ENCODE measurements at places on chromosomes 5 and 9.
A peak's percentile ranks its signal among the peaks of the same experiment; 100 is the strongest.

DNA sequence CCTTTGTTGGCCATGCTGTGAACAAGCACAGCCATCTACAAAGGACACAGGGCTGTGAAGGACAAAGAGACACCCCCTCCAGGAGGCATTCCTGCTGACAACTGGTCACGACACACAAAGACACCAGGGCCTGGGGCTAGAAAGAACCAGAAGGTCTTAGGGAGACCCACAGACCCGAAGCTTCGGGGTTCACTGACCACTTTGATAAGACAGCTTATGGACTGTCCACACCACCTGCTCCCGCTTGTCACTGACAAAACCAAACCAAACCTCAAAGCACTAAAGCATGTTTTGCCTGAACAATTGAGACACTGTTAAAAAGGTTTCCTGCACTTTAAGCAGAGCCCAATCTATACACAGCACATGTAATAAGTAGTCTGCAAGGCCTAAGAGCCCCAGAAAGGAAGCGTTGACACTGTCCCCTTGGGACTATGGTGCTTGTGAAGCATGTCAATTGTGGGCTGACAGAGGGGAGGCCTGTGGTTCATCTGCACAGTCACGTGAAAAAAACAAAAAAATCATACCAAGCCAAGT, 185.0 kb downstream of the GAPVD1 start:
- no peak for DNase-seq

GRCh38 chr5:6177926-6178325, 200.4 kb downstream of the MED10 start:
- no peak for DNase-seq

DNA sequence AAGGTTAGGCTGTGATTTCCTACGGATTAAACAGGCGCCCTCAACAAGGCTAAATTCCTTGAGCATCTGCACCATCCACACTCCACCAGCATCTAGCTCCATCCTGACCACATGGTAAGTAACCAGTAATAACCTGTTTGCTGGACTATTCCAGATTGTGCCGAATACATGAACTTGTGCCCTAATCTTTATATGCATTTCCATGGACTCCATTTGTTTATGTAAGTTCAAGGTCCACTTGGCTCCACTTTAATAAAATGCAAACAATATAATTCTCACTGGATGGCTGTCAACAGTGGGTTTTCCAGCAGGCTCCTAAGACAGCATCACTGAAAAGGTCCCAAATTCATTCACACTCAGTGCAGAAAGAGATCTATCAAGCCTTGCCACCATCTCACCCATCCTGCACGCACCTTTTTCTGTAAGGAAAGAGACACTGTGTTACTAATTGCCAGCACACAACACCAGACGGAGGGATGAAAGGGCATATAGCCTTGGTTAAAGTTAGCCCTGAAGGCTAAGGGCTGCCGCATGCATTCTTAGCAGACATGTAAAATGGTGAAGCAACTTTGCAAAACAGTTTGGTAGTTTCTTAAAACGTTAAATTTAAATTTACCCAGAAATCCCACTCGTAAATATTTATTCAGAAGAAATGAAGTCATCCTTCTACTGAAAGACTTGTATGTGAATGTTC, 88.7 kb downstream of the GLIS3 start:
- no peak for DNase-seq

DNA sequence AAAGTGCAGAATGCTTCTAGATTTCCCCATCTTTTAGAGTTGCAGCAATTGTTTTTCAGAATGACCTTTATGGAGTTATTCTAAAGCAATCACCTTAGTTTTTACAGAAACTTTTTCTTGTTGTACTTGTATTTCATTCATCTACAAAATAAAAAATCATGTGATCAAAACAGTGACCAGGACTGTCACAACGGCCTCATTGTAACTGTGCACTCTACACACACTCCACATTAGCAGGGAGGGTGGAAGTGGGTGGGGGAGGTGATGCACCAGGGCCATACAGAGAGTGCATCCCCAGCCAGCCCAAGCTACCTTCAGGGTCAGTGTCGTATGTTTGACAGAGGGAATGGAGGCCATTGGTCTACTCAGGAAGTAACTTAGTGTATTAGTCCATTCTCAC, 26.9 kb downstream of the EGFLAM start:
- DNase-seq: no peak

DNA sequence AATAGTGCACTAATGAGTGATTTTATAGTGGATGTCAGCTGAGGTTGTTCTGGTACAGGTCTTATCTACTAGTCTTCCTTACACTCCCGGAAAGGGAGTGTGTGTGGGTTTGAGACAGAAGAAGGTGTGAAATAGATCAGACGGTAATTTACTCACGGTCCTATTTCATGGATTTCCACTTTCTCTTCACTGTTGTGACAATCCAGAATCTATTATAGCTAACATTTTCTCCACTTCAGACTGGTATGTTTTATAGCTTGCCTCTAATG, 7.0 kb upstream of the C9 start:
- no peak for DNase-seq

GRCh38 chr5:115342590-115343377, 46.3 kb upstream of the CCDC112 start:
- no peak for DNase-seq

DNA sequence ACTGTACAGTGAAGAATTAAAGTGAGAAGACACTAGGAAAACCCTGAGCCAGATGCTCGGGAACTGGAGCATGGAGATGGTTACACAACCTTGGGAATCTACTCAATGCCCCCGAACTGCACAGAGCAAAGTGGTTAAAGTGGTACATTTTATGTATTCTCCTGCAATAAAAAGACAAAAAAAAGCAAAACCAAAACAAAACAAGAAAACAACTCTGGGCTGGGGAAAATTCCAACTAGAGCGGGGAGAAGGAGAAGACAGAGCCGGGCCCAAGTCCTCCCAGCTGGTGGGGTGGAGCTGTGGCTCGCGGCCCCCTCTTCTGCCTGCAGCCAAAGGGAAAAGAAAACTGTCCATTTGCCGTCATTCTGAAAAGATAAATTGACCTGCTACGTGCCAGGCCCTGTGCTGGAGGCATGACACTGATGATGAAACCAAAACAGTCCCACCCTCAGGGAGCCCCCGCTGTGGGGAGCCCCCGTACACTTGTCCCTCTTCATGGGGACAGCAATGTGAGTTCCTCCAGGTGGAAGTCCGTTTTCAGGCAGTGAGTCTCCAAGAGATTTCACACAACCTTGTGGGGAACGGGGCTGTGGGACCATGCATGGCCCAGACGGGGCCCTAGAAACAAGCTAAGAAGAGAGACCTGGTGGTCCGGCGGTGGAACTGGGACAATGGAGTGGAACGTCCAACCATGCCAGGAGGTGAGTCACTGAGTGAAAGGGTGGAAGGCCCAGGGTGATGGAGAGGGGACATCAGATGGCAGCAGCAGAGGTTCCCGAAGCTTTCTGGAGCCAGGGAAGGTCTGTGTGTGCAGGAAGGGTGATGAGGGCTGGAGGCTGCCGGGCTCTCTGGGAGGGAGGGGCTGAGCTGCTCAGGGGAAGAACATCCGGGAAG, 114.8 kb upstream of the COL5A1 start:
- no peak for DNase-seq

DNA sequence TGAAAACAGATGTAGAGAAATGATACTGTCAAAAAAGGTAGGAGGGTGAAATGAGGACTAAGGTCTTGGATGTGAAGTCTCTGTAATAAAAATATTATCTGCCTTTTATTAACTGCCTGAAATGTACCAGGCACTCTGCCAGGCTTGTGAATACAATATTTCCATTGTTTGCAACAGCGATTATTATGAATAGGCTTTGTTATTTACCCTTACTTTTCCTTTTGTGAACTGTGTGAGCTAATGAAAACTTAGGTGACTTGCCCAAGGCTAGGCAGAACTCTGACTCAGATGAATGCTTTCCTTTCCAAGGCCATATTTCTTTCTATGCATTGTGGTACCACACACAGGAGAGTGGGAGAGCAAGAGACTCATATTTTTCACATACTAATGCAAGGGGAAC, 204.1 kb downstream of the CDH12 start:
- DNase-seq: no peak

- DNase-seq: no peak
These were observed 53.6 kb downstream of the LRSAM1 start for GRCh38 chr9:127504887-127505251.

GRCh38 chr5:60578315-60578714, 121.7 kb downstream of the DEPDC1B start:
- no peak for DNase-seq

DNA sequence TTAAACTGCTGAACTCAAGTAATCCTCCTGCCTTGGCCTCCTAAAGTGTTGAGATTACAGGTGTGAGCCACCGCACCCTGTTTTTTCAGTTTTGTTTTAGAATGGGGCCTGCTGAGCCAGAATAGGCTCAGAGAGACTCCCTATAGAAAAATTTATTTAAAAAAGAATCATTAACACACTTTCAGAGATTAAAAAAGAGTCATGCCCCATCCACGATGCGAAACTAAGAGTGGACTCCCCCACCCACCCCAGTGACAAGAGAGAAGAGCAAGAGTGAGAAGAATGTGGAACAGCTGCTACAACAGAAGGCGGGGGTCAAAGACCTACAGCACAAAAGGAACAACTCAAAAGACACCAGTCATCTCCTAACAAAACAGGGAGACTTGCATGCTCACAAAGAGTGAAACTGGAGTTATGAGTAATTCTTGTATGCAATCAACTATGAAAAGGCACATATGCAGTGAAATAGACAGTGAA, 47.2 kb downstream of the GLDC start:
- DNase-seq: no peak

DNA sequence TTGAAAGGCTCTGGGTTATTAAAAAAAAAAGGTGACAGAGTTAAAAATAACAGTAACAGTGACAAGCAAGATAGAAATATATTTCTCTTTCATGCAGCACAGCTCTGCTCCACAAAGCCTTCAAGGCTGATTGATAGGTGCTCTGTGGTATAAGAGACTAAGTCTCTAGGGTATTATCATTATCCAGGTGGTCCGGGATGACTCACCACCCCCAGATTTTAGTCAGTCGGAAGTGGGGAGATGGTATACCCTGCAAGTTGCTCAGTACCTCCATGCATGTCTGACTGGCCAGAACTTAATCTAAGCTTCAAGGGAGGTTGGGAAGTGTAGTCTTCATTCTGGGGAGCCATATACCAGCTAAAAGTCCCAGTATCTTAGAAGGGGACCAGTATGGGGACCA, 76.1 kb downstream of the SLC1A3 start:
- DNase-seq: no peak

DNA sequence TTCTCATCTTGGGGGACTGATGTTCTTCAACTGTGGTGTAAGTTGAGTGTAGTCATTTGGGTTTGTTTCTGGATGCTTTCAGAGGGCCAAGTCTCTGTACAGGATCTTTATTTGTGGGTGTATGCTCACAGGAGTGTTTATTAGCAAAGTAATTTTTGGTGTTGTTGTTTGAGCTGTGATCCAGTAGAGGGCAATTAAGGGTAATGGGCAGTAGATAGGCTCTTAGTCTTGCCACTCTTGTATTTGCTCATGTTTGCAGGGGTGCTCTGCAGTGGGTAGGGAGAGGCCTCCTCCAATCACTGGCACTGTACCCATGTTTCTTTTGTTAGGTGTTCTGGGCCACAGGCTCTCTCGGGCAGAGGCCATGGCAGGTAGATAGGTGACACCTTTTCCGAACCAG, 45.9 kb upstream of the ITGA2 start:
- DNase-seq: no peak

DNA sequence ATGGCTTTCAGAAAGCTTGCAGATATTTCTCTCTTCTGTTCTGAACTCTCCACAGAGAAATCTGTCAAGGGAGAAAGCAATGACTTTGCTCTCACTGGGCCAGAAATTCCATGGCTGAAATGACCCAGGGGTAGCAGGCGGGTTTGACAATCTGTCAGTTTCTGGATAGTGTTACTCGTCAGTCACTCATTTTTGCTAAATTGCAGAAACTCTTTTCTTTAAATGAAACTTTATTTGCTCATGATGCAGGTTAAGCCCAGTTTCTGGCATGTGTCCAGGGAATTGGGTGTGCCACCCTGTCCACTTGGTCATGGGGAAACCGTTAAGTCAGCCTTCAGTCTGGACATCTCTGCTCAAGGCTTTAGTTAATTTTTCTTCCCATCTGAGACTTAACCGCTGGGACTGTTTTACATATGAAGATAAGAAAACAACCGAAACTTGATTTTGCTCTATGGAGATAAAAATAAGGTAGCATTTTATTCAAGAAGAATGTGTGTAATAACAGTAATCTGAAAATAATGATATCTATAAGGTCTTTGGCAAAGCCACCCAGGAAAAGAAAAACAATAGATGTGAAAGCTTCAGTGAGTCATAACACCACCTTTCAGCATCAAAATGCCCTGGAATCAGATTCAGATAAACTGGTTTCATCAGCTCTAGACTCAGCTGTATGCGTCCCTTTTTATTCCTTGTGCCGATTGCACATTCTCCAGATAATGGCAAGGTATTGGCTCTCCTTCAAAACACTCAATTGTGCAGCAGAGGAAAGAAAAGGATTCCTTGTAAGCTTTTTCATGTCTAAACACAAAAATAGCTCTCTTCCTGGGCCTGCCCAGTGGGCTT, 308.3 kb downstream of the ZSWIM6 start:
- DNase-seq: no peak

DNA sequence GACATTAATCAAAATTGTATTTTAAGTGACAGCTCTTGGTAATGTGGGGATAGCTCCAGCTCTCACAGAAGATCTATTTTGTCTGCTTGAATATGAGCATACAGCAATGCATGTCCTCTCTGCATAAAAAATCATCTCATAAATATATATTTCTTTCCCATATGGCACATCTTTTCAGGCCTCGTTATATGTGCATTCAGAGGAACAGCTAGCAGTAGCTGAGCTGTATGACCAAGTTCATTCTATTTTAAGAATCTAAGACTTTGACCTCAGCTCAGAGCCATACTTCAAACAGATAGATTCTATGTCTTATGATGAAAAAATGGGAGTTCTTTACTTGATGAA, 487.2 kb downstream of the ARHGEF28 start:
- DNase-seq: no peak

DNA sequence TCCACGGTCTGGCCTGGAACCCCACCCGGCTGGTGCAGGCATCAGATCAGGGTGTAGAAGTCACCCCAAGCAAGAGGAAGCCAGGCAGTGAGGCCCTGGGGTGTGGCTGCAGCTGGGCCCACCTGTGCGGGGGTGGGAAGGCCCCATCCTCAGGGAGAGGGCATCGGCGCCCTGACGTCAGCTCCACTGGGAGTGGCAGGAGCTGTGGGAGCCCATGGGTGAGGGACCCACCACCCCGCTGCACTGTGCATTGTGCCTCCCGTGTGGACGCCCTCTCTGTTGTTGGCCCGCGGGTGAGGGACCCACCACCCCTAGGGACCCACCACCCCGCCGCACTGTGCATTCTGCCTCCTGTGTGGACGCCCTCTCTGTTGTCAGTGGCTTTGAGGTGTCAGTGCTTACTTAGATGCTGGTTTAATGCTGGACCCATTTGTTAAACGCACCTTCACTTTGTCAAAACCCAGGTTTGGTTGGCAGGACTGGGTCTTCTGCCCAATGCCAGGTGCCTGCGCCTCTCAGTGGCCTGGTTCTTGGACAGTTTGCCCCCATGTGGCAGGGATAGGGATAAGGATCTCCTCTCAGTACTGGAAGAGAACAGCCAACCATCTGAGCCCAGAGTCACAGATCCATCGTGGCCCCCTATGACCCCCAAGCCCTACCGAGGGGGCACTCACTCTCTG, 6.9 kb upstream of the EXOC3 start:
- peak; percentile 17 for DNase-seq

Data from SHP77 treated with DMSO at 0.1 percent for 48 hours (cell line).